Activated CD4-positive, alpha-beta memory T cell treated with anti-CD3 and anti-CD28 coated beads, Interleukin-2, amount 10 ng/mL, durations not matched to agents 7 days and 5 days (primary cell): ENCODE measurements at places on chromosomes 11 and 22.

DNA sequence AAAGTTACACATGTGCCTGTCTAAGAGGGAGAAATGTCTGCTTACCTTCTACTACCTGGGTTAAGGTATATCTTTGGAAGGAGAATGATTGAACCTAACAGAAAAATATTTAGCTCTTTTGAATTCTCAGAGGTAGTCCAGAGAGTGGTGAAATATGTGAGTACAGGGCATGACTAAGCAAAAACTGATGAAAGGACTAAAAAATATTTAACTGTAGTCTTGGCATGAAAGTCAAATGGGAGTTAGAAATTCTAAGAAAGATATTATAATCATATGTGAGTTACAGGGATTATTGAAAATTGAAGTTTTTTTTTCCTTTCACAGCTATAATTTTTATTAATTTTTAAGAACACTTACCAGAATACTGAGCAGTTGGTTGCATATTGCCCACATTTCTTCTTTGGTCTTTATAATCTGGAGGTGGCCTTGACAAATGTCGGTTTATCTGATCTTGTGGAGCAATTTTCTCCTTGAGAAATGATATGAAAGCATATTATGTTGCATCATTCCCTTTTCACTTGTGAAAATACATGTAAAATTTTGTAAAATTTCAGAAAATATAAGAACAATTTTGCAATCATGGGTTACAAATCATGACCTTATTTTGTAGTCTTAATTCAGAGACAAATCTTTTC, 61.4 kb upstream of the MTMR2 start:
- no peak for DNase-seq

- no peak for DNase-seq
These were observed 33.7 kb upstream of the RAG2 start for GRCh38 chr11:36631774-36632173.

GRCh38 chr22:19448076-19448607, 631 bp upstream of the C22orf39 start:
- peak; percentile 33 for DNase-seq

GRCh38 chr22:45482169-45482568, 20.5 kb upstream of the FBLN1 start:
- no peak for DNase-seq

GRCh38 chr11:125995313-125995712, 49.5 kb downstream of the VSIG10L2 start:
- no peak for DNase-seq

- no peak for DNase-seq
These were observed 29.9 kb downstream of the IGLL1 start for GRCh38 chr22:23550049-23550650.

- DNase-seq = no peak
These were observed 146.2 kb downstream of the PAX6 start for GRCh38 chr11:31664954-31665353.

- DNase-seq = no peak
These were observed 50.9 kb downstream of the PPP2R1B start for GRCh38 chr11:111715142-111715816.

GRCh38 chr11:37721485-37721884, 1123.4 kb upstream of the RAG2 start:
- DNase-seq = no peak

DNA sequence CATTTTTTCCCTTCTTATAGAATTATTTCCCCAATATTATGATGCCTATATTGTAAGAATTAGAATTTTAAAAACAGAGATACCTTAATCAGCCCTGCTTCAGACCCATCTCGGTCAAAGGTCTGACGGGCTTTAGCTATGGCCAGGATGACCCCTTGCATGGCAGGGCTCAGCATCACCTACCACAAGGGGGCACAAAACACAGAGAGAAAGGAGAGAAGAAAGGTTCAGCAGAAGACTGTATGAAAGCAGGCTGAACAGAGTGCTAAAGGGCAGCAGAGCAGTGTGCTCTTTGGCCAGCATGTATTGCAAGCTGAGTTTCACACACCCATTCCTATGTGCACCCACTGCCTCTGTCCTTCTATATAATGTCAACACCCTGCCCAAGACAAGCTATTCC, 26.8 kb downstream of the CLDN25 start:
- no peak for DNase-seq

DNA sequence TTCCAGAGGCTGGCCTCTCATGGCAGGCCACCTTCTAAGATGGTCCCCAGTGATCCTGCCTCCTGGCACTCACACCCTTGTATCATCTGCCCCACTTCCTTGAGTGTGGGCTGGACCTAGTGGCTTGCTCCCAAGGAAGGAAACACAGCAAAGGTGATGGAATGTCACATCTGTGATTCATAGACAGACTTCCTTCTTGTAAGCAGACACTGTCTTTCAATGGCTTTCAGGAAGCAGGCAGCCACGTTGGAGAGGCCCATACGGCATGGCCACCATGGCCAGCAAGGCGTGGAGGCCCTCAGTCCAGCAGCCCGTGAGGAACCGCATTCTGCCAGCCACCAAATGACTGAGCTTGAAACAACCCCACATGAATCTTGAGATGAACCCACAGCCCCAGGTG, 11.3 kb downstream of the LMO1 start:
- DNase-seq = no peak

- no peak for DNase-seq
These were observed 10.4 kb downstream of the NHERF4 start for GRCh38 chr11:119195680-119196079.

GRCh38 chr11:100632941-100633452, 54.1 kb upstream of the ARHGAP42 start:
- no peak for DNase-seq

GRCh38 chr22:45502215-45503049, at the start of gene FBLN1:
TSS of gene FBLN1 (plus strand) at chr22:45502883. CDS start at chr22:45502986, 103 bp downstream.
- no peak for DNase-seq

GRCh38 chr11:58999291-58999680, 60.0 kb downstream of the GLYATL1 start:
- no peak for DNase-seq

GRCh38 chr11:18408558-18409291, 3.4 kb upstream of the LDHC start:
- DNase-seq = no peak

- DNase-seq = peak; percentile 70
These were observed 32.2 kb downstream of the TRMU start for GRCh38 chr22:46367707-46368191.

DNA sequence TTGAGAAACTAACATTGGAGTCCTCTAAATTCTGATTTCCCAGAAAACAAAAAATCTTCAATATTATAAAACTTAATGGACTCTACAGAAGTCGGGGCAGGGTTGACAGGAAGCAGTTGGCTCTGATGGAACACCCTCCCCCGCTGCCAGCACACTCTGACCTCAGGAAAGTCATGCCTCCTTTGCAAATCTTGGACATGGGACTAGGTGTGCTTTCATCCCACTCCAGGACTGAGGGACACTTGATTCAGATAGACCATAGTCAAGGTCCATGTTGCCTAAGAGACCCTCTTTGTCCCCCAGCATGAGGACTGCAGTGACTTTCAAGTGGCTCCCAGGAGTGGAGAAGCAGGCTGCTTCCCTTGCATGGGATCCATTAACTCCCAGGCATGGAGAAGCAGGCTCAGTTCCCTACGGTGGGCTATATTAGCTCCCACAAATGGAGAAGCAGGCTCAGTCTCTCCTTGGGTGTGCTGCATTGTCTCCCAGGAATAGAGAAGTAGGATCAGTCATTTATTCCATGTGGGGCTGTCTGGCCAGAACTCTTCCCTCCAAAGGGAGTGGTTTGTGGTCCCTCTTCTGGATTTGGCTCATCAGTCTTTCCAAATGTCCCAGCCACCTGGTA, 38.3 kb downstream of the C22orf31 start:
- DNase-seq = no peak

- DNase-seq = no peak
These were observed 21.1 kb downstream of the MPPED2 start for GRCh38 chr11:30565027-30565426.

DNA sequence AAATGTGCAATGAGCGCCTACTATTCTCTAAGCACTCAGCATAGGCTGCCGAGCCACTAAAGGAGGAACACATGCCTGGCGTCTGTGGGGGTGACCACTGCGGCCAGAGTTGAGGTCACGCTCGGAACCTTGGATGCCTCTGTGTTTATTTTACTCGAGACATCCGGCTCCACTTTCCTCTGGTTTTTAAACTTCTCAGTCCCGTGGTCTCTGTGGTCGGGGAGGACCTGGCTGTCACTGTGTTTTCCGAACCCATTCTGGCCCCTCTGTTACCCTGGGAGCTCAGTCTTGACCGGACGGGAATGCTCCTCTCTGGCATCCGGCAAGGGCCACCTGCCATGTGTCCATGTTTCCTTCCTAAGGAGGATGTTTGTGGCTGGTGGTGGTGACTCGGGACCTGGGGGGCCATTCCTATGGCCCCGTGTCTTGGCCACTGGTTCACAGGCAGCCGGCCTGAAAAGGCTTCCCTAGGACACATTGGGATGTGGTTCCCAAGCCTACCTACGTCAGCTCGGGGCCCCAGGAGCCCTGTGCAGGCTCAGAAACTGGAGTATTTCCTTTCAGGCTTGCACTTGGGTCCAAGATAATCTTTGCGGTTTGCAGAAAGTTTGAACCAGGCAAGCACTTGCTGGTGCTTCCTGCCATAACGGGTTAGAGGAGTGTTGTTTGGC, 46.7 kb upstream of the PARVG start:
- no peak for DNase-seq

DNA sequence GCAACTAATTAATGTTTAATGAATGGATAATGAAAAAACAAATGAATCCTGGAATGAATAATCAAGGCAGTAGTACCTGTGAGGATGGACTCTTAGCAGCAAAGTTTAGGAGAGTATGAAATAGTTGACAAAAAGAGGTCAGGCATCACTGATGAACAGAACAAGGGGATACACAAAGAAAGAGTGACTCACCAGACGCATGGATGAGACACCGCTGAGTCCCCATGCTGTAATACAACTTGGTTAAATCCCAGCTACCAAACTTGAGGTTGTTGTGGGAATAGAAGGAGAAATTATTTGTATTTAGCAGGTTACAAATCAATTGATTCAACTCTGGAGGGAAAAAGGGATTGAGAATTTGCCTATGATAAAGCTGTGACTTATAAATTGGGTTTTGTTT, 976.9 kb upstream of the TENM4 start:
- DNase-seq = no peak
